ENCODE measurements at places on chromosomes 5 and 9.

- DNase-seq = no peak
Measured at GRCh38 chr9:92846662-92847145, 31.1 kb downstream of the ZNF484 start.

- DNase-seq = no peak
Measured at GRCh38 chr5:95958310-95959014, 3.2 kb downstream of the ELL2 start.

GRCh38 chr5:138053554-138053953 lies 20.7 kb upstream of the FAM13B start:
- no peak for DNase-seq

DNA sequence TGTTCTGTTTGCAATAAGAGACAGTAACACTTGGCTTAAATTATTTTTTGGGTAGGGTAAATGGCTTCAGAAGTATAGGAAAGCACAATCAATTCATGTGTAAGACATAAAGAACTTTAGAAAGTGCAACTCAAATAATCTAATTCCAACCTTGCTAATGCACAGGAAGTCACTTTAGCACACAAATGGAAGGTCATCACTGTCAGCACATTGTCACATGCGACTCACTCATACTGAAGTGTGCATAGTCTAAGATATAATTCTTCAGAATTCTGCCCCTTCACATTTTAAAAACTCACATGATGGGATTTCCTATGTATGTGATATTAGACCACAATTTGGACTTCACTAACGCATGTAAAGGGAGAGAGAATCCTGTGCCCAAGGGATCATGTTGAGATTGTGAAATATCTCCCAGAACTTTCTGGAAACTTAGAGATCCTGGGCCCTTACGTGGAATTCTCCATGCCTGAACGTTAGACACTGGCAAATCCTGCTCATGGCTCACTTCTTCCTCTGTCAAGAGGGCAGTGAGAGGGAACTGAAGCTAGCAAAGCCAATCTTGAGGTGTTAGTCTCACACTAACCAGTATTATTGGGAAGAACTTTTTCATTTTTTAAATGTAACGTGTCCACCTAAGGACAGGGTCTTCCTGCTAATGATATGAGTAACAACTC lies 403.2 kb upstream of the PTGER4 start:
- DNase-seq = no peak

- no peak for DNase-seq
Measured at GRCh38 chr5:143979044-143979690, 167.2 kb downstream of the HMHB1 start.

DNA sequence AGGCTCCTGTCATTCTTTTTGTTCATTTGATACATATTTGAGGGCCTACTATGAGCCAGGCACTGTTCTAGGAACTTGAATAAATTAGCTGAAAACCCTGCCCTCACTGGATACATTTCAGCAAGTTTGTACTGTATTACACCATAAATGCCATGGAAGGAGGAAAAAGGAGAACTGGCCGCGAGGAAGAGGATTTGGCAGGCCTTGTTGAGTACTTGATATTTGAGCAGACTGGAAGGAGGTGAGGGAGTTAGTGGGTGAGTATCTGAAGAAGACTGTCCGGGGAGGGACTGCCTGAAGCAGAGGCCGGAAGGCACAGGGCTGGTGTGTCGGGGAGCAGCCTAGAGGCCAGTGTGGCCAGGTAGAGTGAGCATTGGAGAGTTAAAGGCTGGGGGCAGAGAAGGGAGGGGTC lies 4.5 kb downstream of the SNX30 start:
- DNase-seq = no peak

DNA sequence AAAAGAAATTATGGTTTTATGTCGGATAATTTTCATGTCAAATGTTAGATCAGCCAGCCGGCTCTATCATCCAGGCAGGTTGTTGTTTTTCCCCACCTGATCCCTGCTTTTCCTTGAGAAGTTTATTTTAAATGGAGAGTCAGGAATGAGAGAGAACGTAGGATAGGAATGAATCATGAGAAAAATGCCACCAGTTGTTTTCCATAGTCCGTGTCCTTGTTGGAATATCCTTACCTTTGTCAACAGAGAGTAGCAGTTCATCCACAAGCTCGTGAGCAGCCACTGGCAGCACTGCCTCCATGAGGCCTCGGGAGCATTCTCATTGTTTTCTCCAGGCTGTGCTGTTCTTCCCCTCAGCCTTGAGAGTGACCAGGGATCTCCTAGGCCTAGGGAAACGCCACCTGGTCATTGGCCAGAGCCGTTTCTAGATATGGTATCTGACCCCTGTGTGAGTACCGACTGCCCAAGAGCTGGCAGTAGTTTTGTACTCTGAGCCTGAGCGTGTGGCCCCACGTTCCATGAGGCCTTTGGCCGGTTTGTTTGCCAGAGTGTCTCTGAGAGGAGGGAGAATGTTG lies 293.3 kb downstream of the FANCC start:
- DNase-seq = no peak

- no peak for DNase-seq
Measured at GRCh38 chr5:85304524-85304923, 919.8 kb upstream of the EDIL3 start.

DNA sequence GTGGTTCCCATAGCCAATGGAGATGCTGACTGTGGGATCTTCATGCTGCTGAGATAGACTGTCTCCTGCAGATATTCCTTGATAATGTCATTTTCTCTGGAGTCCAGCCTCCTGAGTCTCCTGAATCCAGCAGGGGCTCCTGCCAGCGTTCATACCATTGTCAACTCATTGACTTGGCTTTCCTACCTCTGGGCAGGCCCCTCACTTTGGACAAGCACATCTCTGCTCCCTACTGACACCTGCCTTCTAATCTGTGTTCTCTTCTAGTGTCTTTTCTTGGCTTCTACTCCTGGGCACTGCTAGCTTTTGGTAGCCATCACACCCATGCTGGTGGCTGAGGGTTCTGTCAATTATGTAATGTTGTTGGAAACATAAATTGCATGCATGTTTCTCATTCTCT lies 138.0 kb downstream of the ADCY2 start:
- DNase-seq = no peak

- DNase-seq = no peak
Measured at GRCh38 chr9:14652729-14653377, 40.4 kb downstream of the ZDHHC21 start.

GRCh38 chr9:130992682-130993032 lies 16.3 kb upstream of the LAMC3 start:
- DNase-seq = no peak

DNA sequence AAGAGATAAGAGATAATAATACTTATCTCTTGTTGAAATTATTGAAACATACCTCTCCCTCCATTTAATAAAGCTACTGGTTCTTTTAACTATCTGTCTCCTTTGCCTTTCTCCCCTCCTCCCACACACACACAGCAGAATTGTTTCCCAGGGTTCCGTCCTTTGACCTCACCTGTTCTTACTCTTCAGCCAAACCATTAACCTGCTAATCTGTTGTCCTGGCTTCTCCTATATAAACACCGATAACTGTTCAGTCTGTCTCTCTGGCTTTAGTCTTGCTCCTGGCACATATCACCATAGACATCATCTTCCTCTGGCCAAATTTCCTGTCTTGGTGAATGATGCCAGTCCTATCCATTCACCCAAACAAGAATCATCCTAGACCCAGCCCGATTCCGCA lies 7.7 kb downstream of the RHOBTB3 start:
- DNase-seq = no peak

DNA sequence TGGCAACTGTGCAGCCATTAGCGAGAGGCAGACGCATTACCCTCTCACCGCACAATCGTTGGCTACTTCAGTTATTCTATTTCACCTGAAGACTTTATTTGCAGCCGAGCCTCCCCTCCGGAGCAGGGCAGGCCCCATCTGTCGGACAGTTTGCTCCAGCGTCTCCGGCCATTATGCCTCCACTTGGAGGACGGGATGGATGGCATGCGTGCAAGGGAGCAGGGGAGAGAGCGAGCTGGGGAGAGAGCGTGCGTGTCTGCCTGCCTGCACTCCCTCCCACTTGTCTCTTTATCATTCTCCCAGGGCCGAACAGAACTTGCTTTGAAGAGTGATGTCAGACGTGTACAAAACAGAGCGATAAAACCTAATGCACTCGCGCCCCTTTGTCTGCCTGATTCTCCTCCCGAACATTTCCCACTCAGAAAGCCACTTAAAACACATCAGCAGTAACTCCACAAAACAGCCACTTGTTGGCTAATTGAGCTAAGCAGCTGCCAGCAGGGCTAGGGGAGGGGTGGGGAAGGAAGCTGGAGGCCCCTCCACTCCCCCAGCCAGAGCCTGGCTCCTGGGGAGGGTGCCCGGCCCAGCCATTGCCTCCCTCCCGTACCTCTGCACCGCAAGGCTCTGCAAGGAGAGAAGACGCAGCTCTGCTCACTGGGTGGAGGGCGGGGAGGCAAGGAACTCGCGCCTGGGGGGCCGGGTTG lies 43.4 kb upstream of the FUBP3 start:
- DNase-seq = no peak

- no peak for DNase-seq
Measured at GRCh38 chr9:38412751-38413150, 11.5 kb downstream of the IGFBPL1 start.

DNA sequence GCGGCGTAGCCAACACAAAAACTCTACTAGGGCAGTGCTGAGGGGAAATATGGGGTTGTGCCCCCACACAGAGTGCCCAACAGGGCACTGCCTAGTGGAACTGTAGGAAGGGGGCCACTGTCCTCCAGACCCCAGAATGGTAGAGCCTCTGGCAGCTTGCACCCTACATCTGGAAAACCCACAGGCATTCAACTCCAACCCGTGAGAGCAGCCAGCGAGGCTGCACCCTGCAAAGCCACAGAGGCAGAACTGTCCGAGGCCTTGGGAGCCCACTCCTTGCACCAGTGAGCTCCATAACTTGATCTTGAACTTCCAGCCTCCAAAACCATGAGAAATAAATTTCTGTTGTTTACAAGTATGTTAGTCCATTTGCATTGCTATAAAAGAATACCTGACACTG lies 27.7 kb downstream of the GRAMD2B start:
- no peak for DNase-seq

DNA sequence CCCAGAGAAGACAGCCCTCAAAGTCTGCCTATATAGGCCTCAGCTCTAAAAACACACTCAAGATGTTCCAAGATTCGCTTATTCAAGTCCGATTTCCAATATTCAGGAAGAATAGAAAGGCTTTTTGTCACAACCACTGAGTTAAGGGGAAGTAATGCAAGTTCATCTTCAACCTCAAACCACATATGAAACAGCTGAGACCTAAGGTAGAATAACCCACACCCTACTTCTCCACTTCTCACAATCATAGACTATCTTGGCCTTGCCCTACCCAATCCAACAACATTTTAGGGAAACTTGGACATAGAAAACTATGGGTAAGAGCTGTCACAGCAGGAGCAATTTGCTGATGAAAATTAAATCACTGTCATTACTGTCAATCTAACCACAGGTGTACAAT lies 152.0 kb upstream of the LRRTM2 start:
- no peak for DNase-seq

DNA sequence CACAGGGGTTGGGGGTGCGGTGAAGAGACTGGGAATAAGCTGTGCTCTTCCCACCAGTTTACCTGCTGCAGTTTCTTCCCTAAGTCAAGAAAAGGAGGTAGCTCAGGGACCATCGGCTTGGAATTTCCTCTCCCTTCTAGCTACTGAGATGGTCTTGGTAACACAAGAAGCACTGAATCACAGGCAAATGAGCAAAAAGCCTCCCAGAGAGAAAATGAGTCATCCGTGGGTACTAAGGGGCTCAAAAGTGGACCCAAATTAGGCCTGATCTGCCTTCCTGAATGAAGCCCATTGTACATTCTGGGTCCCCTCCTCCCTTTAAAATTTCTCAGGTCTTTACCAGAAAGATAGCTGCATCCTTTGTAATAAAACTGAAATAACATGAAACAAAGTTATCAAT lies 49.9 kb downstream of the PTPN3 start:
- DNase-seq = no peak

DNA sequence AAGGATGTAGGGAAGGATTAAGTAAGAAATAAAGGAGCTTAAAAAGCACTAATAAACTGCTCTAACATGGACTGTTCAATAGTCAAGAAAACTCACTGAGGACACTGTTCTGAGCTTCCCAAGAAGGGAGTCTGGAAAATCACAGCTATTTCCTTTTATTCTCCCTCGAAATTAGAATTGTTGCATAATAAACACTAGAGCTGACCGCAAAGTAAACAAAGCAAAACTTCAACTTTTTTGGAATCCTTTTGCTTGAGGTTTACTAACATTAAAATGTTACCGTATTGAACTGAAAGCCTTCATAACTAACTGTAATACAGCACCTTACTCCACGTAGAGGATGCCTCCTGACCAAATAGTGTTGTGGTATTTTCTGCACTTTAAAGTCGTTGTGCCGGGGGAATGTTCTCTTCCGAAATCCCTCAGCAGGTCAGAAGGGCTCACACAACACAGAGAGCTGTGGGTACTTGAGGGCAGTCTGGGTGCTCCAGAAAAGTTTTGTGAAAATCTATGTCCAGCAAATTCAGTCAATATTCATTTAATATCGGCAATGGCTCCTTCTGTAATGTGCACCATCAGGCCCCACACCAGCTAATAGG lies 59.2 kb downstream of the TTLL11 start:
- DNase-seq = no peak

GRCh38 chr9:34694811-34695210 lies 3.7 kb upstream of the CCL19 start:
- no peak for DNase-seq

GRCh38 chr5:124512952-124513632 lies 233.3 kb downstream of the ZNF608 start:
- no peak for DNase-seq

DNA sequence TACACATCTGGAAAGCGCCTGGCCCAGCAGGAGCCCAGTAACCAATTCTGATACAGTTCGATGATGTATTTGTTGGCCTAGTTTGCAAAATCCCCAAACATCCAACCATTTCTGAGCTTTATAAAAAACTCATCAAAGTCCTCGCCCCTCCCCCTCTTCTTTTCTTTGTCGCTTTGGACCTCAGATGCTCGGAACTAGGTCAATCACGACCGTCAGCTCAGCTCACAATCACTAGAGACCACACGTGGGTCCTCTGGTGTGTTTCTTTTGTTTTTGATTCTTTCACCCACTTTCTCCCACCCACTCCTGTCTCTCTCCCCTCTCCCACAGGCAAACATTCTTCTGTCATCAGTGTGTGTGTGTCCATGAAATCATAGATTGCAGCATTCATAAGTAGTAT lies 26.7 kb upstream of the ZBTB43 start:
- no peak for DNase-seq

- DNase-seq = no peak
Measured at GRCh38 chr9:113634596-113635515, 171.3 kb downstream of the RGS3 start.

- DNase-seq = no peak
Measured at GRCh38 chr5:126694403-126694802, 82.5 kb upstream of the LMNB1 start.

GRCh38 chr9:68545033-68545705 lies 4.5 kb upstream of the TMEM252 start:
- DNase-seq = no peak

All from activated T-helper 1 cell treated with Interleukin-2 at 50 U/mL for 16 hours (primary cell).